Lower lobe of right lung (tissue), 2 donors: ENCODE measurements at places on chromosomes 13 and 19.

- no peak for DNase-seq
Measured at GRCh38 chr19:16098821-16099220, 12.9 kb upstream of the RAB8A start.

DNA sequence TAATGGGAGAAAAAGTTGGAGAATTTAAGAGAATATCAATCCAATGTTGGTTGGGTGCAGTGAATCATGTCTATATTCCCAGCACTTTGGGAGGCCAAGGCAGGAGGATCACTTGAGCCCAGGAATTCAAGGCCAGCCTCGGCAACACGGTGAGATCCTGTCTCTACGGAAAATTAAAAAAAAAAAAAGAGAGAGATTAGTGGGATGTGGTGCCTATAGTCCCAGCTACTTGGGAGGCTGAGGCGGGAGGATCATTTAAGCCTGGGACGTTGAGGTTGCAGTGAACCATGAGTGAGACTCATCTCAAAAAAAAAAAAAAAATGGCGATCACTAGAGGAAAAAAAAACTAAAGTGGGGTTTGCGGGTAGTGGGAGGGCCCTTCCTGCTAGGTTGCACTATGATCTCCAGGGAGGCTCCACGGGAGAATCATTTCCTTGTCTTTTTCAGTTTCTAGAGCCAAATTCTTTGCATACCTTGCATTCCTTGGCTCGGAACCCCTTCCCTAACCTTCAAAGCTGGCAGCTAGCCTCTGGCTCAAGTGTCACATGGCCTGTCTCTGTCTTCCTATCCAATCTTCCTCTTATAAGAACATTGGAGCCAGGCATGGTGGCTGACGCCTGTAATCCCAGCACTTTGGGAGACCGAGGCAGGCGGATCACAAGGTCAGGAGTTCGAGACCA is 5.8 kb upstream of the ERCC2 start:
- no peak for DNase-seq

DNA sequence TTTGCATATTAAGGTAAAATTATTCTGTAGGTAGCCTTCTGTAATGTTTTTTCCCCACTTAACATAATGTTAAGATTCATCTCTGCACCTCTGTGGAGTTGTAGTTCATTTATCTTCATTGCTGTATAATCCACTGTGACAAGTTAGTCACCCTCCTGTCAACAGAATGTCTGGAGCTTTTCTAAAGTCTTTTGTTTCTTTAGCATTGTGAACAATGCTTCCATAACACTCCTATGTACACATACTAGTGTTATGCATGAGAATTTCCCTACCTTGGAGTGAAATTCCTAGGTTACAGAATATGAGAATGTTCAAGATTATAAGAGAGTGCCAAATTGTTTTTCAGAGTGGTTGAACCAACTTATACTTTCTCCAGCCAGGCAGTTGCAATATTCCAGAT is 113.5 kb downstream of the COG6 start:
- DNase-seq, result no peak

DNA sequence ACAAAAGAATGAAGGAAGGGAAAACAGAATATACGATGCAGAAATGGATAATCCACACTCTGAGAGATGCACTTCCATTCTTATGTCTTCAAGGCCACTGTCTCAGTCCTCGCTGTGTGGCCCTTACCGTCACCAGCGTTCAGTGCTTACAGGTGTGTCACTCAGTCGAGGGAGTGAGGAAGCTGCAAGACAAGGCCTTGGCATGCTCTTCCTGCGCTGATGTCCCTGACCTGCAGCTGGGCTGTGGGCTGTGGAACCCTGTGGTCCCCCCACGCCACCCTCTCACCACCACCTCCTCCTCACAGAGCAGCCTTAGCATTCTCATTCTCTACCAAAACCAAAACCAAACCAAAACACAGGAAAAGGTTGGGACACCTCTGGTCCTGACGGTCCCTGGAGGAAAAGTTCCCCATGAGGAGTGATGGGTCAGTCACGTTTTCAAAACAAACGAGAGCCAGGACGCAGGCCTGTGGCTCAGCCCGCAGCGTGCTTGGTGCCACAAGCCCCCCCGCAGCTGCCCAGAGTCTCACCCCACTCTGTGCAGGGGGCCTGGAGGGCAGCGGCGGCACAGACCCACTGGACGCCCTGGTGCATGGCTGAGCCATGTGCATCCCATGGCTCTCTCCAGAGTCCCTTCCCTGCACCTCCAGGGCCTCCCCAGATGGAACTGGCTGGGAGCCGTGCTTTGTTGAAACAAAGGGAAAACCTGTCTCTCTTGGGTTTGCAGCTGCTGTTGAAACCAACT is 48.2 kb upstream of the GPR183 start:
- no peak for DNase-seq

DNA sequence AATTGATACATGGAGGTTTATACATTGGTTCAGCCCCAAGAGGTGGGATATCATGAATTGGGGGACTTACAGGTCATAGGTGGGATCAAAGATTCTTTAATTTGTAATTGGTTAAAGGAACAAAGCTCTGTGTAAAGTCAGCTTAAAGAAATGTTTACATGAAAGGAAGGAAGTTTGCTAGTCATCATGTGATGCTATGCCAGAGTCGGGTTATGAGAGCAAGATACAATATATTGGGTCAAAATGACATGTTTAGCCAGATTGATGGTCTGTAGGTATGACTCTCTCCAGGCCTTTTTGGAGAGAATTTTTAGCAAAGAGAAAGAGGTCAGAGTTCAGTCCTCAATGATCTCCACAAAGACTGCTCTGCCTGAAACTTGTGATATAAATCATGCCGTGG is 5.3 kb upstream of the CYSLTR2 start:
- DNase-seq, result no peak

DNA sequence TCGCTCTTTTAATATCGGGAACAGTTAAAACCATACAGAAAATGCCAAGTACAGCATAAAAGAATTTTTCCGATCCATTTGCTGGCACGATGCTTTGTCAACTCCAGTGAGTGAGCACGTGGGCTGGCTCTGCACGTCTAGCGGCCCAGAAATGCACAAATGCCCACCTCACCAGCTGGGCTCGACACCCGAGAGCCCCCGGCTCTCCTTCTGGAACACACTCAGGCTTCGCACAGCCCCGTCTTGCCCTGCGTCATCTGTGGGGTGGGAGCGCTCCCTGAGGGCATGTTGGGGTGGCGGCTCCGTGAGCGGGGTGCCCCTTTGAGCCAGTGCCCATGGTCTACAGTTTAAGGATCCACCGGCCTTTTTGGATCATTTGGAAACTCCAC is 24.5 kb downstream of the ATP4B start:
- peak; percentile 28 for DNase-seq

GRCh38 chr19:50333235-50333736 is 4.1 kb upstream of the KCNC3 start:
- peak; percentile 98 for DNase-seq

GRCh38 chr13:90365130-90365529 is 982.4 kb upstream of the MIR17HG start:
- no peak for DNase-seq

DNA sequence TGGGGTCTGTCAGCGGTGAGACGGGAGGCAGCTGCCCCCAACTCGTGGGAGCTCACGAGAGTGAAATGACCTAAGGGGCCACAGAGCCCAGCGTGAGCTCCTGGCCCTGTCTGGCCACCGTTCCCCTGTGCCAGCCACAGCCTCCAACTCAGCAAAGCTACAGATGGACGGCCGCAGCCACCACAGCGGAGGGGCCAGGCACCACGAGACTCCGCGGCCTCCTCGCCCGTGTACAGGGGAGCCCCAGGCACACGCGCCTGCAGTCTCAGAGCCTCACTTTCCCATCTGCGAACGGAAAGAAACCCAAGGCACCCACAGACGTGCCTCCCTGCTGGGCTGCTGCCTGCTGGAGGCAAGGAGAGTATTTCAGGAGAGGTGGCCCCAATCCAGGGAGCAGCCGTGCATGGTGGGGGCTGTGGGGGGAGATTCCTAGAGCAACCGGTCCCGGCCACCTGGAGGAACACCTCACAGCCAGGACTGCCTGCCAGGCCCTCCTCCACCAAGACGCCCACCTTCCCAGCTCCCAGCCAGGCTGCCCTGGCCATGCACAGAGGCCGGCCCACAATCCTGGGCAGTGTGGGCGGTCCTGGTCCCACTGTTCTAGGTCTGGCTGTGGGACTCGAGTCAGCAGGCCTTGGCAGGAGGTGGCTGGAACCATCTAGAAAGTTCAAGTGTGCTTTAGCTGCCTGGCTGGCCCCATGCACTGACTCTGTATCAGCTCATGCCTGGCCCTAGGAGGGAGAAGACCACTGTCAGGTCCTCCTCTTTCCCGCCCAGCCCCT is 1.9 kb downstream of the MKNK2 start:
- peak; percentile 45 for DNase-seq

- DNase-seq, result no peak
Measured at GRCh38 chr19:46668662-46669061, 7.7 kb upstream of the DACT3 start.

GRCh38 chr13:42071672-42072419 is 23.4 kb downstream of the DGKH start:
- DNase-seq, result no peak

DNA sequence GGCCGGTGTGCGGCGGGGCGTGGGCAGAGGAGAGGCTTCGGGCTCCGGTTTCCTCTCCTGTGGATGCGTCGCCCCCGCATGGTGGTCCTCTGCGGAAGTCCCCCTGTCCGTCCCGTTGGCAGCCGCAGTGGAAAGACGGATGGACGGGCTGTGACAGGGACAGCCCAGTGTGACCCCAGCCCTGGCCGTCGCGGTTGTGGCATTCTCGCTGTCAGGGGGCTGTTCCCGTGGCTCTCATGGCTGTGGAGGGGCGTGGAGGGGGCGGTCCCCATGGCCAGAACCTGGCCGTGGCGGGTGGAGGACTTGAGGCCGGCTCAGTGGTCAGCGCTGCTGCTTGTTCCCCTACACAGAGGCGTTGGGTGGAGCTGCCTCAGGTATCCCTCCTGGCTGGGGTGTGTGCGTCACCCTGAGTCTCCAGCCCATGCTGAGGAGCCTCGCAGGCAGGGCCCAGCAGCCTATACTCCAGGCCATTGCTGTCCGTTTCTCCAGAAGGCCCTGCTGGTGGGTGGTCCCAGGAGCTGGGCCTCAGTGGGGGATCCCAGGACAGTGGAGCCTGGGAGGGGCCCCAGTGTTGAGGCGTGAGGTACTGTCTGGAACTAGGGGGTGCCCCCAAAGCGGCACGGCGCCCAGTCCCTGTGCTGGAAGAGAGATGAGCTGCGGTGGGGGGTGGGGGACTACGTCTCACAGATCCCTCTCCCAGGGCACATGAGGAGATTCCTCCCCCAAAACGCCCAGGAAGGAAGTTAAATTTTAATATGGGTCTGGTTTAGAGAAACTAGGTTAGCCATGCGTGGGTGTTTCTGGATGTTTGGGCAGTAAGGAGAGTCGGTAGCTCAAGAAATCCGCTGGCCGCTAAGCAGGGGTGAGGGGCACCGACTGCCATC is 20.3 kb downstream of the CSNK1G2 start:
- DNase-seq, result no peak

DNA sequence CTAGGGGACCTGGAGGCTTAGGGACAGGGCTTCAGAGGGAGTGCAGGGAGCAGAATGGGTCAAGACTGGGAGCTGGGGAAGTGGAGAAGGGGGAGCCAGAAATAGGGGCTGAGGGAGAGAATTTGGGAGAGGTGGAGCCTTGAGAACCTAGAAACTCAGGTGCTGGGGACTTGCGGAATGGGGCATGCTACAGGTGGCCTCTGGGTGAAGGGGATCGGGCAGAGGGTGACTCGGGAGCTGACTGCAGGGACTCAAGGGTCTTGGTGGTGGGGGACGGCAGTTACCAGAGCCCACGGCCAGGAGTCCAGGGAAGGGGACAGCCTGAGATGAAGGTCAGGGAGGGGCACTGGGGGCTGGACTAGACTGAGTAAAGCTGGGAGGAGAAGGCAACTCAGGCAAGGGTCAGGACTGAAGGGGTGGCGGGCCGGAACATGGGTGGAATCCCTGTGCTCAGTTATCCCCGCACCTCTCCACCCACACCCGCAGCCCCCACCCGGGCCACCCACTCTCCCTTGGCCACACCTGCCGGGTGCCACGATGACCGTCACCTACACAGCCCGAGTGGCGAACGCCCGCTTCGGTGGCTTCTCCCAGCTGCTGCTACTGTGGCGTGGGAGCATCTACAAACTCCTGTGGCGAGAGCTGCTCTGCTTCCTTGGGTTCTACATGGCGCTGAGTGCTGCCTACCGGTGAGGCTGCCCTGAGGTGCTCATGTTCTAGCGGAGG is 628 bp downstream of the BEST2 start:
- no peak for DNase-seq

DNA sequence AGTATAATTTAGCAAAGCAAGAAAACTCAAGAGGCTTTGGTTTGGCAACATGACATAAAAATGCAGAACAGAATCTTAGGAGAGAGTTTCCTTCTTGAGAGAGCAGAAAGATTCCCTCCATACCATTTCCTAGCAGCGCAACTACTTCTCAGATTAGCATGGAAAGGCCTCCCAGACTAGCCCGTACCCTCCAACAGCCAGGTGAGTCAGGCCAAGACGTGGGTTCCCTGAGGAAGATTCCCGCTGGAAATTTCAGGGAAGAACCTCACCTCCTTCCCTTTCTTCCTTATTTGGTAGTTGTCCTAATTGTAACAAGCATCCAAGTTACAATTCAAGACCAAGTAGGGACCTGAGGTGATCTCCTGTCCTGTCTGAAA is 12.3 kb downstream of the COL4A2 start:
- no peak for DNase-seq

DNA sequence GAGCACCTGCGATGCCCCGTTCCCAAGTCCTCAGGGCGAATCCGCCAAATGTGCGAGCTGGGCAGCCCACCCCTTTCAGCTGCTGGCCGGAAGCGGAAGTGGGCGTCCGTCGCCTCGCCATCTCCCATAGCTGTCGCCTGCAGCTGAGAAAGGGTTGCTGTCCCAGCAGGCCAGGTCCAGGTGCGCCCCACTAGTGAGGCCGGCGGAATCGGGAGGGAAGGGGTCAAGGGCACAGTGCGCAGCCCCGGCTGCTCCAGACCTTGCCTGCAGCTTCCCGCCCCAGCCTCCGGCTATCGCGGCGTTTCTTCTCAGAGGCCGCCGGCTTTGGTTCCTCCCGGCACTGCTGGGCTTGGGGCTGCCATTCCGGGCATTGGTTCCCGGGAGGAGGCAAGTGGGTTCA is at the start of gene ZNF177:
Gene ZNF177 (plus strand): TSS at position 109 of the 400 bp plus-strand sequence. CDS start 15,299 bp downstream, outside the sequence.
- DNase-seq, result no peak

GRCh38 chr19:11626252-11626651 is 29.0 kb downstream of the ZNF627 start:
- DNase-seq, result peak; percentile 47

DNA sequence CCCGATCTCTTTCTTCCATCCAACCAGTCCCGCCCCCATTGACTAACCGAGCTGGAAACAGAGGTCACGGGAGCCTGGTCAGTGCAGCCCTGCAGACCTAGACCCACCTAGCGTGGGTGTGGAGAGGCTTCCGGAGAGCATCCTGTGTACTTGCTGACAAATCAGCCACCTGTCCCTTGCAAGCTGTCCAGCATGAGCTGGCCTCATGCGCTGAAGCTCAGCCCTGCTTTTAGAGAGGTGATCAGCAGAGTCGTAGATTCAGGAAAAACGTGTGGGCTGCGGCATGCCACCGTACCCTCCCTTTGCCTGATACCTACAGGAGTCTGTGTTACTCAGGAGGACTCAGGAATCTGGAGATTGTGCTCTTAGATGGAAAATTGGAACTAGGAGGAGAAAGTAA is 80.3 kb upstream of the UQCRFS1 start:
- DNase-seq, result no peak

GRCh38 chr13:48569104-48569666 is 36.3 kb upstream of the RCBTB2 start:
- DNase-seq, result no peak
